ENCODE measurements at places on chromosomes 1 and 21. TPM values are rescaled to one million over a fixed set of nuclear protein-coding genes. Genes with fewer than 3 reads are reported as not detected.

GRCh38 chr1:41380195-41380594 lies 19.0 kb downstream of the FOXO6 start:
- DNase-seq: no peak

DNA sequence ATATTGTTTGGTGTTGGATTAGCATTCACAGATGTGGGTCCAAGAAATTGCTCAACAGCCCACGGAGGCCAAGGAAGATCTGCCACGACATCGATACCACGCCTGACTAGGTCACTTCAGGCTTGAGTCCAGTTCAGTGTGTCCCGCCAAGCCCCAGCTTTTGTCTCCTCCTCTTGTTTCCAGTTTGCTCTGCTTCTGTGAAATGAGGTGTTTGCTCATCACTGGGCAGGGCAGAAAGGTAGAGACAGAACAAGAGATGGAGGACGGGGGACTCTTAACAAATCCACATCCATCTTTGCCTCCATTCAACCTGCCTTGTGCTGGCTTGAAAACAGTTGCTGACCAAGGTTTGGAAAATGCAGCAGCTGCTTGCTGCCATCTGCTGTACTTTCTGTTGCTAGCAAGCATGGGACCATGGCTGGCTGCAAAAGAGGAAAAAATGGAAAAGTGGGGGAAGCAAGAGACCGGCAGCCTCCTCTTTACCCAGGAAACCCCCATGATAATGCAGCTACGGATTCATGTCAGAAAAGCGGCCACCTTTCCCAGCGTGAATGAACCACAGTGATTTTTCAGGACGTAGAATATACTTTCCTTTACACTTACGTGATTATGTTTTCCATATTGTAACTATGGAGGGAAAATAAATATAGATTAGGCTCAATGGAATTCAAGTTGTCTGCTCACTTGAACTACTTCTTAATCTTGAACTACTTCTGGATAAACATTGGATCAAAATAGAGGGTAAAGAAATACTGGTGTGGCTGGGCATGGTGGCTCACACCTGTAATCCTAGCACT lies 80.2 kb upstream of the GREM2 start:
- no peak for DNase-seq

DNA sequence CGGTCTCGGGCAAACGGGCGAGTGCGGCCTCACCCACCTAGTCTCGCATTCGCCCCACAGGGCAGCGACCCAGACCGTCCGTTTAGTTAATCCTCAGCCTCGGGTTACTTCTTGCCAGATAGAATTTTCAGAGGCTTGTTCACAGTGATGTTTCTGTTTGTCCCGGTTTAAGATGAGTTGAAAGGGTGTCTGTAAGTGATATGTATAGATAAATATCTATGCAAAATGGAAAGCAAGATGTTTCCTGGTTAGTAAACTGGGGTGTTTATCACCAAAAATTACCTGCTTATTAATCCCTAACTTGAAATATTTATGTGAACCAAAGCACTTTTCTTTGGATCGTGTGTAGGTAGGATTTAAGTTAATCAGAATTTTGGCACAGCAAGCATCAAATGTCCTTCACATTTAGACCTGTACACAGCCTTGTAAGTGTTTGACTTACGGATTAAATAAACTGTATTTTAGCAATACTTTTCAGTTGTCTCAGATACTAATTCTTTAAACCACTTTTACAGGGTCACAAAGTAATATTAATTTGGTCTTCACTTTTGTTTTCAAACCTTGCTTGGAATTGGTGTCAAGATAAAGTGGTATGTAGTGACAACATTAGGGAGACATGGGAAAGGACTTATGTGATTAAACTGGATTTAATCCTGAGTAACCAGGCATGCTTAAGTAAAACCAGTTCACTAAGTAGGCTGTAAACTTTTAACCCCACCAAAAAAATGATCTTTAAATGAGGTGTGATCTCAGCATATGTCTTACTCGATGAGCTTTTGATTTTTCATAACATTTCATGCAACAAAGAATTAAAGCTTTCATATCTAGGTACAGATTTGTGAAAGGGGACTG lies 914 bp downstream of the ZNF326 start:
- DNase-seq: no peak

GRCh38 chr1:115073298-115074087 lies 15.8 kb downstream of the TSPAN2 start:
- no peak for DNase-seq

- no peak for DNase-seq
Measured at GRCh38 chr1:231385416-231385748, 36.7 kb downstream of the EGLN1 start.

DNA sequence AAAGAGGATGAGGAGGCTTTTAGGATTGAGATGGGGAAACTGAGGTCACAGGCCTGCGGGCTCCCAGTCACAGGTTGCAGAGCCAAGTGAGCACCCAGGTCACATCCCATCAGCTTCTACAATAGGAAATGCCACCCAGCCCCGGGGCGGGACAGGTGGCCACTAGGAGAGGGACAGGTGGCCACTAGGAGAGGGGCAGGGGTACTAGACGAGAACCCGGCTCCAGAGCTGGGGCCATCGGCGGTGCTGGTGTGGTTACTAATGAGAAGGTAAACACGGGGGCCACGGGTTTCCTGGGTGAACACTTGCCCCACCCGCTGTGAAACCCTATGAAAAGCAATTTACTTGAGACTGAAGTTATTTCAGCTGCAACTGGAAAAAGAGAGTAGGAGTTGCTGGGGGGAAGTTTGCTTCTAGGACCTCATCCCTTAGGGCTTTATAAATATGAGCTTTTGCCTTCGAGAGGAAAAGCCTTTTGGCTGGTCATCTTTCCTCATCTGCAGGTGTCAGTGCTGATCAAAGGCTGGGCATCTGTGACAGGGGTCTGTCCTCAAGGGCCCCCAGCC lies 52.5 kb downstream of the MRPL37 start:
- DNase-seq: no peak

The NES gene
- not detected for total RNA-seq

The PERM1 gene
- not detected for total RNA-seq

The ST6GALNAC3 gene
- 0.33 TPM for total RNA-seq
